A172 (cell line): ENCODE measurements at places on chromosomes 12 and 14. TPM values are rescaled to one million over a fixed set of nuclear protein-coding genes. Genes with fewer than 3 reads are reported as not detected.

Gene PLEKHG7
- not detected in 2 replicates for total RNA-seq

Gene ITGB7
- 0.09 and 2.1 TPM in 2 replicates for total RNA-seq

Gene ADAMTS20
- 0.22 TPM in 1 of 2 replicates, not detected in the other for total RNA-seq

Gene TEAD4
- total RNA-seq = 9.4 and 17.2 TPM in 2 replicates

Gene KCNH3
- total RNA-seq = 5.4 and 7.1 TPM in 2 replicates

Gene YAF2
- total RNA-seq = 21.2 and 22.7 TPM in 2 replicates

Gene MANSC1
- total RNA-seq = 0.55 and 1.1 TPM in 2 replicates

Gene ALG10
- total RNA-seq = 8.4 and 10.9 TPM in 2 replicates

Gene STXBP6
- 3.9 and 7.6 TPM in 2 replicates for total RNA-seq

Gene NRIP2
- not detected in 2 replicates for total RNA-seq

Gene TRIM9
- 0.02 and 0.34 TPM in 2 replicates for total RNA-seq

Gene CLEC14A
- not detected in 2 replicates for total RNA-seq

Gene GPR68
- total RNA-seq = 0.48 and 0.98 TPM in 2 replicates

Gene FSCB
- total RNA-seq = not detected in 2 replicates

Gene OAS3
- total RNA-seq = 20.3 and 24.3 TPM in 2 replicates

Gene NOS1
- not detected in 2 replicates for total RNA-seq

Gene KRT72
- not detected in 2 replicates for total RNA-seq

Gene SAMD15
- 1.9 and 2.7 TPM in 2 replicates for total RNA-seq

Gene ERP27
- total RNA-seq = not detected in 2 replicates

Gene RAD51B
- total RNA-seq = 17.6 and 38.2 TPM in 2 replicates

Gene B3GNT4
- total RNA-seq = 0.22 and 3.7 TPM in 2 replicates

Gene HSPB8
- total RNA-seq = 39.9 and 46.0 TPM in 2 replicates

Gene NRXN3
- 0.59 and 0.74 TPM in 2 replicates for total RNA-seq

Gene STAB2
- total RNA-seq = not detected in 2 replicates

Gene SMCO2
- not detected in 2 replicates for total RNA-seq

Gene GPD1
- 0.29 and 3.8 TPM in 2 replicates for total RNA-seq

Gene GUCY2C
- not detected in 2 replicates for total RNA-seq

Gene TOGARAM1
- 7.1 and 7.7 TPM in 2 replicates for total RNA-seq

Gene TMCC3
- total RNA-seq = 0.05 and 0.12 TPM in 2 replicates

Gene ABCD4
- total RNA-seq = 13.1 and 15.8 TPM in 2 replicates

Gene OTX2
- not detected in 2 replicates for total RNA-seq

Gene C12orf54
- not detected in 2 replicates for total RNA-seq

Gene BEST3
- 0.31 and 1.3 TPM in 2 replicates for total RNA-seq

Gene NDUFB1
- total RNA-seq = 266 and 444 TPM in 2 replicates

Gene CELA1
- not detected in 2 replicates for total RNA-seq

Gene MFAP5
- total RNA-seq = 0.65 and 2.4 TPM in 2 replicates

Gene SMOC1
- not detected in 2 replicates for total RNA-seq

Gene TAS2R7
- not detected in 2 replicates for total RNA-seq
